Stimulated activated naive CD4-positive, alpha-beta T cell treated with Interleukin-2 at 50 U/mL for 16 hours (primary cell): ENCODE measurements at places on chromosomes 4 and X.

DNA sequence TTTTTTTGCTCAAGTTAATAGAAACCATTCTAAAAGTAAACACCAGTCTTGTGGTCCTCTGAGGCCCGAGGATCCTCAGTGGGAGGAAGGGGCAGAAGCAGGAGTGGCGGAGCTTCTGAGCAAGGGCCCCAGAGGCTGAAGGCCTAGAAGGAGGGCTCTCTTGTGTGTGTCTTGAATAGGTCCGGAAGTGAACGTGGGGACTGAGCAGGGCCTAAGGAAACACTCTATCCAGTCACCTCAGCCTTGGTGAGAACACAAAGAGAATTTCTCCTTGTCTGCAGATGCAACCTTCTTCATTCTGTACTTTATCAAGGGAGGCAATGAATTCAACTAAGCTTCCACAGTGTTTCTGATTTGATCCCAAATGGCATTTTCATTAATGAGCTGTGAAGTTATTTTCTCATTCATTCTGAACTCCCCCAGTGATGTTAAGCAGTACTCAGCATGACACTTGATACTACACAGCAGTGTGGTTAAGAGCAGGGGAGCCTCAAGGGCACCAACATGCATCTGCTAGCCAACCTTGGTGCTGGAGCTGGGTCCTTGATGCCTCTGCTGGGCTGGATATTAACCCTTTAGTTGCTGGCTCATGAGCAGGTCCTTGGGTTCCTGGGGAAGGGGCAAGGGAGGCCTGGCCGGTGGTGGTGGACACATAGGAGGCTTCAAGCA, 64.7 kb downstream of the RBM47 start:
- DNase-seq = no peak

DNA sequence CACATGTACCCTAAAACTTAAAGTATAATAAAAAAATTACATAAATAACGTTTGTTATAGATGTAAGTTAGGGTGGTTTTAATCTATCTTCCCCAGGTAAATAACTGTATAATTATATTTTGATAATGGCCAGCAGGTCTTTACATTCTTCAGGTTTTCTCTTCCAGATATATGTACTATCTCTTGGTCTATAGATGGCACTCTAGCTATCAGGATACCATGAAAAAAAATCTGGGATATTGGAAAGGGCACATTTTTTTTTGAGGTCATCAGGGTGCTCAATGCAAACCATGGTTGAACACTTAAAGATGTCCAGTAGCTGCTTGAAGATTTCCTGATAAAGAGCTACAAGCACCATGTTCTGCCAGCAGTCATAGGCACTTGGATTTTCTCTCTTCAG, 15.6 kb upstream of the ADH4 start:
- DNase-seq = no peak

DNA sequence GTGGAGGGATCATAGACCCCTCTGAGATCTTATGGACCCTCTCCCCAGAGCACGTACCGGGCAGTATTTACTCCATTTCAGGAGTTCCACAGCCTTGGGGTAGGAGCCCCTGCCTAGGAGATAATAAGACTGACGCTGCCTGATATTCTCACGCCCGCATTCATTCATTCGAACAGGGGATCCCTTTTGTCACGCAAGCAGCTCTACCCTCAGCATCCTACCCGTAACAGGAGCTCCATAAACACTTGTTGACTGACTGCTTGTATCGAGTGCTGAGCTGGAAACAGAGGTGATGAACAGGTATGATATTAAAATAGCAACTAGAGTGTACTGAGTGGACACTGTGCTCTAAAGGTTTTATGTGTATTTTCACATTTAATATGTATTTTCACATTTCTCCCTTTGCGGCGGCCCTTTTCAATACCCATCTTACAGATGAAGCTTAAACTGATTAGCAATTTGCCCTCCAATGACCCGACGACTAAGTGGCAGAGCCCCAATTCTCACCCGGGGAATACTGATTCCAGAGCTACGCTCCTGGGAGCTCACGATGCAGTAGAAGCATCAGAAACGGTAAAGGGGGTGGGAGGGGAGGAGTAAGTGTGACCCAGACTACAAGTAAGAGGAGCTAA, 888 bp downstream of the RAB28 start:
- no peak for DNase-seq

GRCh38 chr4:73037057-73037456, 32.5 kb downstream of the COX18 start:
- DNase-seq = no peak

DNA sequence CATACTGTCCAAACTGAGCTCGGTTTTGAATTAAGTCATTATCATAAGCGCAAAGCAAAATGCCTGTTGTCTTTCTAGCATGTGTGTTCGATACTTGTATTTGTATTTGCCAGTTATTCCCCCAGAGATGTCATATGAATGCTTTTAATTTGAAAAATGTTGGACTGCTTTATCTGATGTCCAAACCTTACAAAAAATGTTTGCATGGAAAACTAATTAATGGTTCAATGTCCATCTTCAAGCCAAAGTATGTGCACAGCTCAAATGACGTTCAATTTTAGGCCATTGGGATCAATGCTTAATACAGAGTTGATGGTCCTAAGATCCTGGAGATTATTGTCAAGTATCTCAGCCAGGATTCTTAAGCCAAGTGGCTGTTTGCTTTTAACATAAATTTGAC, 17.2 kb upstream of the HPGDS start:
- DNase-seq = no peak

DNA sequence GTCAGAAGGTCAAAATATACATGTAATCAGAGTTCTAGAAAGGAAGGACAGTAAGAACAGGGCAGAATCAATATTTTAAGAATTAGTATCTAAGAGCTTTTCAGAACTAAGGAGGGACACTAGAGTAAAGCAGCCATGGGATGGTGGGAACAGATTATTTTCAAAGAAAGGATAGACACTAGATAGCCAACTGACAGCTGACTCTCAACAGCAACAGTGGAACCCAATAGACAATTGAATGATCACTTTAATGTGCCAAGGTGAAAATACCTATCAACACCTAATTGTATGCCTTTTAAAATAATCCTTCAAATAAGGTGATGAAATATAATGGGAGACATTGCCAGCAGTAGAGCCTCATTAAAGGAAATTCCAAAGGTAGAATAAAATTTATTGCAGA, 26.5 kb upstream of the CCDC160 start:
- no peak for DNase-seq

DNA sequence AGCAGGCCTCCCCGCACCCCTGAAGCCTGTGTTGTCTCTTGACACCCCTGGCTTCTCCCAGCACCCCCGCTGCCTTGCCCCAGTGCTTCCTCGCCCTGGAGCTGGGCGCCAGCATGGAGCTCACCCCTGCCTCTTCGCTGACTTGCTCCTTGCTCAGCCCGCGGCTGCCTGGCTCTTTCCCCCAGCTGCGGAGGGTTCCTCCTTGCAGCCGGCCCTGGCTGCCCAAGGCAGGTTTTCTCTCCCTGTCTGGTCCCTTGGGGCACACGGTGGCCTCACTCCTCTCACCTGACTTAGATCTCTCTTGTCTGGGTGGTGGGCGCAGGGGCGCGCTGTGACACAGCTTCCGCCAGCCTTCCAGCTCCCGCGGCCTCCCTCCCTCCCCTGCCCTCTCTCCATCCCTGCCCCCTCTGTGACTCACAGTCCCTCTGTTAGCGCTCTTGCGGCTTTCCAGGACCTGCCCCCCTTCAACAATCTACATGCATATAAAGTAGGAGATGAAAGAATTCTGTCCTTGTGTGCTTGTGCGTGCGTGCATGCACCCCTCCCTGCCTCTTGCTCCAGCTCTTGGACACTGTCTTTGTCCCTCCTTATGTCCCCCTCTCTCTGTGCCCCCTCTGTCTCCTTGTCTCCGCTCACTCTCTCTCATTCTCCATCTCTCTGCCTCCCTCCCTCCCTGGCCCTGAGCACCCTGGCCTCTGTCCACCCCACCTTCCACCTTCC, 2.2 kb downstream of the PLXNB3 start:
- DNase-seq = peak; percentile 21

GRCh38 chrX:2820136-2820771, 8.5 kb upstream of the GYG2 start:
- DNase-seq = no peak

DNA sequence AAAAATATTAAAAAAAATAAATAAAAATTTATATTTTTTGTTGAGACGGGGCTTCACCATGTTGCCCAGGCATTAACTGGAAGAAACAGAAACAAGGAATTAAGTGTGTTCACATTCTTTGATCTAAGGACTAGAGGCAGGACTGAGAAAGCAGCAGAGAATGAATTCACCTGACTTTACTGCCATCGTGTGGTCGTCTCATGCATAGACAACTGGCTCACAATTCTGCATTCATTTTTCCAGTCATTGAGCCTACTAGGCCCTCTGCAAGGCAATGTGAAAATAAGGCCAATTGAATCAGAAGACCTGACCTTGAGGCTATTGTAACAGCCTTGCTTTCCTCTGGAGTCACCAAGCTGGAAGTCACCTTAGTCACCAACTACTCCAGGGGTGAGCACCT, 37.4 kb downstream of the LHFPL1 start:
- DNase-seq = no peak

DNA sequence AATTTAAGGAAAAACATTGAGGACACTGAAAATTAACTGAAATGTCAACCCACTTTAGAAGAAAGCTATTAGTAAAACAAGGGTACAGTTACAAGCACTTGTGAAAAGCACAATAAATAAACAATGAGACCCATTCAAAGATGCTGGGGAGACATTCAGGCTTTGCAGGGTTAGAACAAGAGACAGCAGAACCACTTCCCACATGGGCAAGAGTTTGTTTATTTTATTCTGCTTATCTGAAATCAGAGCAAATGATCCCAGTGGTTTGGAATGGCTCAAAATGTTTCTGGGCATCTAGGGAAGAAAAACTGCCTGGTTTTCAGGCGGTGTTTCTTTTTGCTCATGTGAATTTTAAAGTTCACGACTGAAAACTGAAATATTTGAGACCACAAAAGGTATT, 42.4 kb downstream of the PPP3CA start:
- DNase-seq = no peak

GRCh38 chr4:8818063-8818881, 53.4 kb downstream of the HMX1 start:
- DNase-seq = no peak

DNA sequence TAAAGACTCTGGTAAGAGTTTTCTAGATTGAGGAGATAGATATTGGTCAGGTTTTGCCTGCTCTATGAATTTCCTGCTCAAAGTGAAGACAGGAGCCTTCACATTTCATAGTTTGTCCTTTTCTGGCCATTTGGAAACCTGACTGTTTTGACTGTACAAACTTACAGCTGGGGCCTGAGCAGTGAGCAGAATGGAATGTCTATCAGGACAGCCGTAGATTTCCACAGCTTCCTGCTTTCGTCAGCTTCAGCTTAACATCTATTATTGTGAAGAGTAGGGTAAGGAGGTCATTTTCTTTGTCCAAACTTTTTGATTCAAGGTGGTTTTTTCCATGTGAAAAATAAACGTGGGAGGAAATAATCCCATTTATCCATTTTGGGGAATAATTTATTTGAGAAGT, 124.3 kb upstream of the DIPK2B start:
- DNase-seq = no peak

DNA sequence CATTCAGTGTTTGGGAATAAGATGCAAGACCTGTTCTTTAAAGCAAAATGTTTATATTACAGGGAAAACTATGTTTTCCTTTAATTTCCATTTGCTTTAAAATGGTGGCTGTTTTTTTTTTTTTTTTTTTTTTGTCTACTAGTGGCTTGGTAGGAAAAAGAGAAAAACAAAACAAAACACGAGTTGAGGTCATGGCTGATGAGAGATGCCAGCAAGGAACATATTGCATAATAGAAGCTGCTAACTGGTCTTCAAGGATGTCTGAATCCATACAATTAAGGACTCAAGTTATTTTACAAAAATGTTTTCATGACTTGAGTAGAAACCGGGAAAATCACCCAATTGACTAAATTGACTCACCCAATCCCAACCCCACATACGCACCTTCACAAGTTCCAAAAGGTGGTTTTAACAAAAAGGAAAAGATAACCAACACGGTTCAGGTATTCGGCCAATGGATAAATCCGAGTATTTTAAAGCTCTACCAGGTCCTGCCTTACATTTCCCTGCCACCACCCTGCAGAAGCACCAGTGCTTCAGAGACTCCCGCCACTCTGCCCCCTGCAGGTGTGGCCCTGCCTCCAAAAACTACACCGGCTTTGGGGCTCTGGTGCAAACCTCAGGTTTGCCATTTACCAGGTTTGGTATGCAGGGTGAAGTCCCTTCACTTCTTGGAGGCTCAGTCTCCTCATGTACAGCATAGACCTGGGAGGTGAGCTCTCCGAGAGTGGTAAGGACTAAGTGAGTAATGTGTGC, 27.1 kb downstream of the PIR start:
- no peak for DNase-seq

DNA sequence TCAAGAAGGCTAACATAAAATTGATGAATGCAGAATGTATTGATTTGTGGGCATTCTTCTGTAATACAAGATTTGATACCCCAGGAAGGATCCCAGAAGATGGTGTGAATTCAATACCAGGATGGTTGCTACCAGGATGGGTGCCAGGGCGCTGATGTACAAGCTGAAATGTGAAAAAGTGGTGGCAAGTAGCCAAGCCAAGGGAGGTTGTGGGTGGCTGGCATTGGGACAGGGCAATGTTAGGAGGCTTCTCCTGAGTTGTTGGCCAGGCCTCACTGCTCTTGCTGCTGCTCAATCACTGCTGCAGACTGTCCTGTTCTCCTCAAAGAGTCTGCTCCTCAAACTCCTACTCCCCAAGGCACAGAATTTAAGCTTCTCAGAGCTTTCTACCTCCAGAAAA, 77.1 kb downstream of the RBM46 start:
- no peak for DNase-seq

- DNase-seq = no peak
Observed at GRCh38 chr4:23311983-23312382, 577.9 kb downstream of the PPARGC1A start.

GRCh38 chrX:144738246-144738645, 509.1 kb upstream of the SPANXN1 start:
- no peak for DNase-seq

DNA sequence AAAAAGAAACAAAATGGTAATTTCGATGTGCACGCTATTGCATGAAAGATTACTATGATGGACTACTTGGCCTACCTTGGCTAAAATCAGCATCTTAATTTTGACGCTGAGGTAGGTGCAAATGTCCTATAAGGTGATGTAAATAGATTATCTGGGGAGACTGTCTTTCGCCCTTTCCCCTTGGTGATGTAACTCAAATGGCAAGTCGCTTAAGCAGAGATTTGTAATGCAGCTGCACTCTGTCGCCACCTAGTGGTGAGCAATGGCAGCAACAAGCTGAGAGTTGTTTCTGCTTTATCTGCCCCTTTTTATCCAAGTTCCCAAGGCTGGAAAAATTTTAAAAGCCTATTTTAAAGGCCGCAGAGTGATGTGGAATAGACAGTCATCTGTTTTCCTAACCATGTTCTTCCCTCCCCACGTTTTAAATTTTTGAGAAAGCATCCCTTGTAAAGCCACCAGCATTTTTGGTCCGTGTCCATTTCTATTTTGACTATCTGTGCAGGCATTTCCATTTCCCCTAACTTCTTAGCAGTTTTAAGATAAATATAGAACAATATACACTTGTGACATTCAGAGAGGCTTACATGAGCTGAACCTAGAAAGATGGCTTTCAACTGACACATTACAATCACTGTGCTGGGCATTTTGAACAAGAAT, 62.4 kb upstream of the PDLIM3 start:
- peak; percentile 50 for DNase-seq
